ENCODE measurements at places on chromosomes 1 and 21.

GRCh38 chr1:31985430-31985829, 28.2 kb upstream of the KHDRBS1 start:
- DNase-seq = no peak

GRCh38 chr1:230408971-230409370, 17.2 kb downstream of the PGBD5 start:
- no peak for DNase-seq

DNA sequence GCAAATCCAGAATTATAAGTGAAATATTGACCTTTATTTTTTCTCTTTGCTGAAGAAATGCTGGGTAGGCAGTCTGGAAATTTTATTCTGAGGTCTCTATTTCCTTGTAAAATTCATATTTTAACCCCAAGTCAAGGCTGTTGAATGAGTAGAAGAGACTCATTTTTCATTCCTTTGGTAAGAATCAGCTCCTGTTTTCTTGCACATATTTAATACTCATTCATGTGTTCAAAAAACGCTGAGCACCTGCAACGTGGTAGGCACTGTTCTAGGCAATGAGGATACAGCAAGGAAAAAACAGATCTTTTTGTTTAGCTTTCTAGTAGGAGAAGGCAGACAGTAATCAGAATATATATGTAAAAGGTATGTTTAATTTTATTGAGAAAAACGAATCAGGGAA, 1.5 kb downstream of the PRKAA2 start:
- no peak for DNase-seq

- no peak for DNase-seq
Observed at GRCh38 chr1:39081271-39082009, 55.3 kb downstream of the NDUFS5 start.

DNA sequence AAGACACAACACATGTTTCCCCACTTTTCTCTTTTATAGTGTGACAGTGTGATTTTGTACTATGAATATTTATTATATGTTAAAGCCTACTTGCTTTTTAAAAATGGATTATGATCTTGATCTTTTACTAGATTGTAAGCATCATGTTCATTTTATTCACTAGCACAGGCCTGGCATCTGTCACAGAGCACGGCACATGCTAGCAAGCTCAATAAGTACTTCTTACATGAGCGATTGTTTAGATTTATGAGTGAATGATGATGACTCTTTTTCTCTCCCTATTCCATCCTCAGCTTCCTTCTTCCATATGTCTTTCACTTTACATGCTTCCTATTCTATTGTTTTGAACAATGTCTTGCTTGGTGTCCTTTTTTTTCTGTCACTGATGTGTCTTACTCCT, 1454.1 kb downstream of the MRPL39 start:
- DNase-seq = no peak

DNA sequence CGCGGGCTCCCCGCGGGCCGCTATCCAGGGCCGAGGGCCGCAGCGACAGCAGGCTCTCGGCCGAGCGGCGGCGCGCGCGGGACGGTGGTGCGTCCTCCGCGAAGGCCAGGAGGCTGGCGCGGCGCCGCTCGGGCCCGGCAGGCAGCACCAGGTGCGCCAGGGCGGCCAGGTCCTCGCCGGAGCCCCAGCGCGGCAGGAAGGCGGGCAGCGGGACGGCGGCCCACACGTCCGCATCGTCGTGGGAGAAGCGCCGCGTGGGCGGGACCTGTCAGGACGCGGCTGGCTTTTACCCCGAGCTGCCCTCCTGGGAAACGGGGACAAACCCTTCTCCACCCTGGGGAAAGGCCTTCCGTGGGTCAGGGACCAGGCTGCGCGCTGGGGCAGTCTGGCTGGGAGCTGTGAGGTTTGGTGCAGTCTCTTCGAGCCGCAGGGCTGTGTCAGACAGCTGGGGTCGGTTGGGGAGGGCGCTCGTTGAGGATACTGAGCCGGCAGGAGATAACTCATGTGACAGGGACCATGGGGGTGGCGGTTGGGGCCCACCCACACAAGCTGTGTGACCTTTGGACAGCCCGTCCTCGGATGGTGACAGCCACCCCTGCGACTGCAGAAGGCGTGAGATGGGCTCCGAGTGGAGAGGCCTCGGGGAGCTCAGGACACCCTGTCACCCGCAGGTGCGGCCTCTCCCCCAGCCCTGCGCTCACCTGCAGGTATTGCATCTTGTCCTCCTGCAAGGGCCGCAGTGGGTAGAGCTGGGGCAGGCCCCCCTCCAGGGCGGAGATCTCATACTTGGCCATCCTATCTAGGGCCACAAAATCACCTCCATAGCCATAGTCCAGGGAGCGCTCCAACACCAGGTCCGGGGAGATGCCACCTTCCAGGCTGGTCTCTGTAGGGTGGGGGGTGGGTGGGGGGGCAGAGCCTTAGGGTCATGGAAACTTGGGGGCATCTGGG, 6.0 kb downstream of the HES3 start:
- no peak for DNase-seq

GRCh38 chr1:46652321-46653100, 15.7 kb downstream of the ATPAF1 start:
- no peak for DNase-seq

DNA sequence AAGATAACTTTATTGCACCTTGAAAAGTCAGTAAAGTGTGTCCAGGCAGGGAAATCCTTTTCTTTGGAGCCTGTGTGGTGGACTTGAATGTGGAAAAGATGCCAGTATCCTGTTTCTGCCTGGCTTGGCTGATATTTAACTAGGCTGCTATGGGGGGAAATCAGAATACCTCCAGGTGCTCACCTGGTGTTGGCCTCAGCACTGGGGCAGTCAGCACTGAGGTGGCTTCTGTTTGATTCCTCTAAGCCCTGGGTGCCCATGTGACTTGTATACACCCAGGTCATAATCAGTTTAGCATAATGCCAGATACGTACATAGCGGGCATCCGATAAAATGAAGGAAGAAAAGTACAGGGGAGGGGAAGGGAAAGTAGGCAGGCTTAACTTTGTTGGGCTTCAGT, 7.2 kb downstream of the PHGDH start:
- DNase-seq = no peak

DNA sequence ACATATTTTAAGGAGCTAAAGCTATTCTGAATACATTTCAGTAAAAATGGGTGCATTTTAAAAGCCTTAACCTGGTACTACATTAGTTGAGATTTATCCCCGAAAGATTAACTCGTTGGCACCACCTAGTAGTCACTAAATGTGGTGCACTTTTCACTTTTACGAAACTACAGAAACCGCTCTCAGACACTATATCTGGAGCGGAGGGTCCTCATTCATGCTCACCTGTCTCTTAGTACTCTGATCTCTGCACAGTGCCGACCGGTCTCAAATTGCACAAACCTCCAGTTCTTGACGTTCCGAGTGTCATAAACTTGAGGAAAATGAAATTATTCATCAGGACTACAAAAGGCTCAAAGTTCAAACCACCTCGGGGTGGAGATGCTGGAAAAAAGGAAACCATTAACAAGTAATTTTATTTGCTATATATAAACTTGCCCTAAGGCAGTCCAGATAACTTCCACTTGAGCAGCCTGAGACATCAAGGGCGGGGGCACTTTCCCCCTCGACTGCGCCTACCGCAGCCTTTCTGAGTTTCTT, 722 bp downstream of the LZIC start:
- no peak for DNase-seq

- no peak for DNase-seq
Observed at GRCh38 chr1:203360547-203361185, 9.7 kb upstream of the FMOD start.

DNA sequence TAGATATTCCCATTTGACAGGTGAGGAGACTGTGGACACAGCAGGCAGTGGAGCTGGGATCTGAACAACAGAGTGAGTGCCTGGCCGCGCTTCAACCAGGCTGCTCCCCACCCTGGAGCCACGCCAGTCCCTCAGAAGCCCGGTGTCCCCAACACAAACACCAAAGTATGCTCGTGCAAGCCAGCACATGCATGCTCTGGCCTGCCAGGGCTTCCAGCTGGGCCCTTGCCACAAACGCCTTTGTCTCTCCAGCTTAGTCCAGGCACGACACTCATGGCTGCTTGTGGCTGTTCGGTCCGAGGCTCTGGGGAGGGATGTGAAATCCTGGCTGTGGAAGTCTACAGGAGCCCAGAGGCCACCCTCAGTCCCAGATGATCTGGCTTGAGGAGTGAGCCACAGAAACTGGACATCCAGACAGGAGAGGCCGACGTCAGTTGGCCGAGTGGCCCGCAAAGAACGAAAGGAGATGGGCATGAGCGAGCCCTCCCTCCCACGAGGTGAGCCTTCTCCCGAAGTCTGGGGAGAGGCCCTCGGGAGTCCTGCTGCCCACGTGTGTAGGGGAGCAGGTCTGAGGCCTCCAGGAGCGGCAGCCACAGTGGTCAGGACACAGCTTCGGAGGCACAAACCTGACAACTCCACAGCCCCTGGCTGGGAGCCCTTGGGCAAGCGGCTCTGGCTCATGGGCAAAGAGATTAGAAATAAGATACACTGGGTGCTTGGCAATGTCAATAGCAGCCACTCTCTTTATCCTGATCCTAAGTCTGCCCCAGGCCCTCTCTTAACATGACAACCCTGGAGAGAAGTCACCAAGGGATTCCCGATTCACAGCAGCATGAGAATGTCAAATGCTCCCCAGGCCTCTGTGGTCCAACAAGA, 117.1 kb upstream of the IFFO2 start:
- no peak for DNase-seq

DNA sequence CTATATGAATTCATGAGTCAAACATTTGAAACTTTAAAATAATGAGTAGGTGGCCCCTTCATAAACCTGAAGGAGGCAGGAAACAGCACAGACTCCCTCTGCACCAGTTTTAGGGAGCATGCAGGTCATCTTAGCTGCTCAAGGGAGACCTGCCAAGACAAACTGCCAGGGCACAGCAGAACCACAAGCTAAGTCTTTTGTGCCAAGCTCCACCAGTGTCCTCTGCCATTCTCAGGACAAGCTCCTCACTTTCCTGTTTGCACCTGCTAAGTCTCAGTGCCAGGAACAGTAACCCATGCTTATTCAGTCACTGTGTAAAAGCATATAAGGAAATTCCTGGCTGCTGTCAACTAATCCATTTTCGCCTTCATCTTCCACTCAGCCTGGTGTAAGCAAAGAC, 368.9 kb downstream of the SEC16B start:
- no peak for DNase-seq

GRCh38 chr1:172497230-172497629, 35.7 kb upstream of the SUCO start:
- DNase-seq = no peak

All from esophagus squamous epithelium (tissue), 5 donors.